ENCODE measurements at places on chromosomes 1 and 21.

DNA sequence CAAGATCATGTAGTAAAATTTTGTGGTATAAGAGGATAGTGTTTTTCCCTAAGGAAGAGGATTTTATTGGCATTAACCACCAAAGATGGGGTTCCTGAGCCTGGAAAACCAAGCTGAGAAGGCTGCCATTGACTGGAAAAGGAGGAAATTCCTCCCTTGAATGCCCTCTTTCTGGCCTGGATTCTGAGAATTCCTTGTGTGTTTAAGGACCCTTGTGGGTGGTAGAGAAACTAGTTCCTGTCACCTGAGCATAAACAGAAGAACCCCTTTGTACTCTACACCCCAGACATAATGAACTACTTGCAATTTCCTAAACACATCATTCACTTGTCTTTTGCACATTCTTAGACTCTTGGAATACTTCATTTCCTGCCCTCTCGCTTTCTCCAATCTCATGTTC lies 33.1 kb upstream of the CEP350 start:
- DNase-seq, result no peak

DNA sequence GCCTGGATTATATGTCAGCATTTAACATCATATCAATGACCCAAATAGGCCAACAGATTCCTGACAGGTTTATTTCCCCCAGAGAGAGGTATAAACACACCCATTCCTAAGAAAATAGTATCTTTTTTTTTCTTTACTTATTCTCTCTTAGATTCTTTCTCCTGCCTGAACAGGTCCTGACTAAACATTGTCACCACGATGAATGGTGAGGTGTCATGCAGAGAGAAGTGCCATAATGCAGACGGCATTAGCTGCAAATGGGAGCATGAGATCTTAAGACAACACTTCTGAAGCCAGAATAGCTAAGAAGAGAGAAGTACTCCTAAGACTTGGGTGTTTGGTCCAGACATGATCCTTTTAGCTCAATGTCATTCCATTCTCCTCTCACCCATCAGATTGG lies 131.3 kb downstream of the ZNF648 start:
- DNase-seq, result no peak

GRCh38 chr1:53521924-53522552 lies 62.8 kb downstream of the DMRTB1 start:
- DNase-seq, result no peak

DNA sequence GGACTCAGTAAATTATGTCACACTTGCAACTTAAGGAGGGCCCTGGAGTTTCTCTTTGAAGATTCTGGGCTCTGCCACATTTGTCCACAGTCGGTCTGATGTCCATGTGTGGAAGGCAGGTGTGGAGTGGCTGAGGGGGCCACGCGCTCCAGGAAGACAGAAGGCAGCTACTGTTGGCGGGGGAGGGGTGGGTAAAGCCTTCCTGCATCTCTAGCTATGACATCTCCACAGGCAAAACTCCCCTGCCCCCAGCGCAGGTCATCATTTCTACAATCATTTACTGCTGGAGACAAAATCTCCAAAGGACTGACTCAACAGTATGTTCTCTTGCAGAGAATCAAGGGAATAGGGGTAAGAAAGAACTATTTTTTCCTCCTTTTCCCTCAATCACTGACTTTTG lies 11.4 kb upstream of the TSPEAR start:
- no peak for DNase-seq

DNA sequence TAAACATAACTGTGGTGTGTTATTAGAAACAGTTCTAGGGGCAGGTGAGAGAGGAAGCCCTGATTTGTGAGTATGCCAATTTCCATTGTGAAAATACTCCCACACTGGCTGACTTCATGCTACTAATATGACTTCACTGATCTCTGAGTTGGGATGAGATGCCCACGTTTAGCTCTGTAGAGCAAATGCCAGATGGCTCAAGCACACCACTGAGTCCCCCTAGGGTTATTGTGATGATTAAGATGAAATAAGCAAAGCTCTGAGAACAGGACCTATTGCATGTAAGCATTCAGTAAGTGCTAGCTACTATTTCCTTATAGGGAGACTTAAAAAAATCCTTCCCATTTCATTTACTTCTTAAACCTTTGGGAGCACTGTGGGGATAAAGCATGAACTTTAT lies 117.6 kb downstream of the CENPF start:
- no peak for DNase-seq

- no peak for DNase-seq
Observed at GRCh38 chr1:15148004-15148403, 5.5 kb upstream of the TMEM51 start.

DNA sequence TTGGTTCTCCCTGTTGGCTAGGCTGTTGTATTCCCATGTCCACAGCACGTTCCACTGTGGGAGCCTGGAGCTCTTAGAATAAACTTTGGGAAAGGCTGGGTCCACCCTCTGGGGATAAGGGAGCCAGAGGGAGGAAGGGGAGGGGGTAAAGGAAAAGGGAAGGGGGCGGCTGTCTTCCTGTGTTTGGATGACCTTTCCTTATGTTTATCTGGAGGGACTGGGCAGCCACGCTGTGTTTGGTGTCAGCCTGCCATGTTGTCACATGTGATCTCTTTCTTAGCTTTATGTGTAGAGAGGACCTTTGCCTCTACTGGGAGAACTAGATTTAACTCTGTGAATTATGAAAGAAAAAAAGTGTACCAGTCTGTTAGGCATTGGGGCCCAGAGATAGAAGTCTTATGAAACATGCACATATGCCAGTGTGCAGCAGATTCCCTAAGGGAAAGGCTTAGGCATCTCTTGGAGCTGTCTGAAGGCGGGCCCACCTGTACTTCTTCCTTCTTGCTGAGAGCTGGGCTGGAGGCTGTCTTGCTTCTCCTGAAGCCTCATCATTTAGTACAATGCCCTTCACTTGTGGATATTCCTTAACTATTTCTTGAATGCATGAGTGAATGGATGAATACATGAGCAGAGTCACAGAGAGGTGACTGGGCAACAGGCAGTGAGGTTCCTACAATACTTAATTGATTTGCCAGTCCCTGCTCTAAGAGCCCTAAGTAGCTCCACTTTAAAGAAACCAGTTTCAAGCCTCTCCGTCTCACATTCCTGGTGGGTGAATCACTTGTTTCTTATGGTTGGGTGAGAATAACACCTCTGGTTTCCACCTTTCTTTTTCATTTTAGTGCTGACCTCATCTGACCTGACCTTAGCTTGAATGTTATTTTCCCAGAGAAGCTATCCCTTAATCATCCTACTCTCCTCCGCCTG lies 62.5 kb upstream of the ARHGAP29 start:
- DNase-seq, result no peak

DNA sequence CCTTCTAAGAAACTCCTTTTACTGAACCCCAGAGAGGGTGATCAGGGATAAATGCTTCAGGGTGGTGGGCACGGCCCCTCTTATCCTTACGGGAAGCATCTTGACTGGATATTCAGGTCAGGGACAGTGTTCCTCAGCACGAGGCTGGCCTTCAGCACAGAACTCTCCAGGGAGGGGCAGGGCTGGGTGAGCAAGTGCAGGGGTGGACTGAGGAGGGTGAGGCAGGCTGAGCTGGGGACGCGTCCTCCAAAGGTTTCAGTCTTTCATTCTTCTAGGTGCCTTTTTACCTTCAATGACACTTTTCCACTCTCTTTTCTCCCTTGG lies 52.3 kb downstream of the RASSF5 start:
- DNase-seq, result no peak

Data from putamen (tissue), 1 donor.